Activated effector memory CD4-positive, alpha-beta T cell treated with Interleukin-2 at 50 U/mL for 16 hours (primary cell): ENCODE measurements at places on chromosomes 3 and 15.

GRCh38 chr3:114557791-114558190 lies 264.0 kb downstream of the TIGIT start:
- DNase-seq, result no peak

- DNase-seq, result no peak
These were observed 16.3 kb downstream of the ACOX2 start for GRCh38 chr3:58520403-58521335.

- DNase-seq, result no peak
These were observed 14.8 kb upstream of the LCTL start for GRCh38 chr15:66580643-66581042.

DNA sequence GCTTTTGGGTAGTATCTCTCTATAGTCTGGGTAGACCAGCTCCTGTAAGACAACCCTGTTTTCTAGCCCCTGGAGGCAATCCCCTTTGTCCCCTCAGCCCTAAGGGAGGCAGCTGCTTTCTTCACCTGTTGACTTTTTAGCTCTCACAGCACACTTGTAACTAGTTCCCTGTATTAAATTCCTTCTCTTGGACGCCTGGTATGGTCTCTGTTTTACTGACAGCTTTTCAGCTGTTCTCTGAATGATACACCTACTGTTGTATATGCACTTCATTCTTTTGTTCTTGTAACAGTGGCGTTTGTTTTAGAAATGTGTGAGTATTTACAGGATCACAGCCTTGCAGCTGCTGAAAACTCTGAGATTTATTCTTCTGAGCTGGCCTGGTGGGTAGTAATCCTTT lies 413.0 kb upstream of the RBMS3 start:
- no peak for DNase-seq

DNA sequence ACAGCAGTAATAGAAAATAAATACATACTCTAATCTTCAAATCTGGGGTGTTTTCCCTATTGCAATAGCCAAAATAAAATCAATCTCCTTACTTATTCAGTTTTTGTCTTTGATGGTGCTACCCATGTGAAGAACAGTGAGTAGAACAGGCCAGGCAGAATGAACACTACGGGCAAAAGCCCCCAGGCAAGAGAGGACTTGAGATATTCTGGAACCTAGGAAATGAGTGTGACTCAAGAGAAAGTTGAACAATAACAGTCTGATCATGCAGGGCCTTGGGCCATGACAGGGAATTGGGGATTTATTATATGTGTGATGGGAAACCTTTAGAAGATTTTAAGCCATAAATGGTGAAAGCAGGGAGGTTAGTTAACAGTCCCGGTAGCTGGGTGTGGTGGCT lies 14.0 kb upstream of the DUT start:
- DNase-seq, result no peak

DNA sequence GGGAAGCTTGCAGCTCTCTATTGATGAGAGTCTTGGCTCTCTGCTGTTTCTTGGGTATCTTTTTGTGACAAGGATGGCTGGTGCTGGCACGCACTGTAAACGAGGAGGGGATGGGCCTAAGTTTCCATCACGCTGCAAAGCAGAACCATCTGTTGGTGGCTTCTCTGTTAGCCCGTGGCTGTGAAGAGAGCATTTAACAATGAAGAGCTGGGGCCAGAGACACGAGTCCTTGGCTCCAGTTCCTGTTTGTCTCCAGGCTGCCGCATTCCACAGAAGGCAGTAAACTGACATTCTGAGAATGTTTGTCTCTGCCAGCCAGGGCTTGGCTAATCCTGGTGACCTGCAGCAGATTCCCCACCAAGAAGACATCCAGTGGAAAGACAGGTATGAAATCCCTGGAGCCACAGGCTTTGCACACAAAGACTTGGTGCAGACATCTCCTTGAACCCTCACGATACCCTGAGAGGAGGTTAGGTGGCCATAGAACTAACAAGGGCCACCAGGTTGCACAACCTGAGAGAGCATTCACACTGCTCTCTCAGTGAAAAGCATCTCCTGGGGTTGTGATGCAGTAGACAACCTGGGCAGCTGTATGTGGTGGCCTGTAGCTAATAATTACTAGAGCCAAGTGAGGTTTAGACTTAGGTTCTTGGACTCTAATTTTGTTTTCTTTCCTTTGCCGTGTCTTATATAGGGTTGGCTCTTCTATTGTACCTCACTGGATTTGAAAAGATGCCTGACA lies 130.9 kb downstream of the ASB7 start:
- no peak for DNase-seq
